ENCODE measurements at places on chromosomes 6 and 20. TPM values are rescaled to one million over a fixed set of nuclear protein-coding genes. Genes with fewer than 3 reads are reported as not detected.

DNA sequence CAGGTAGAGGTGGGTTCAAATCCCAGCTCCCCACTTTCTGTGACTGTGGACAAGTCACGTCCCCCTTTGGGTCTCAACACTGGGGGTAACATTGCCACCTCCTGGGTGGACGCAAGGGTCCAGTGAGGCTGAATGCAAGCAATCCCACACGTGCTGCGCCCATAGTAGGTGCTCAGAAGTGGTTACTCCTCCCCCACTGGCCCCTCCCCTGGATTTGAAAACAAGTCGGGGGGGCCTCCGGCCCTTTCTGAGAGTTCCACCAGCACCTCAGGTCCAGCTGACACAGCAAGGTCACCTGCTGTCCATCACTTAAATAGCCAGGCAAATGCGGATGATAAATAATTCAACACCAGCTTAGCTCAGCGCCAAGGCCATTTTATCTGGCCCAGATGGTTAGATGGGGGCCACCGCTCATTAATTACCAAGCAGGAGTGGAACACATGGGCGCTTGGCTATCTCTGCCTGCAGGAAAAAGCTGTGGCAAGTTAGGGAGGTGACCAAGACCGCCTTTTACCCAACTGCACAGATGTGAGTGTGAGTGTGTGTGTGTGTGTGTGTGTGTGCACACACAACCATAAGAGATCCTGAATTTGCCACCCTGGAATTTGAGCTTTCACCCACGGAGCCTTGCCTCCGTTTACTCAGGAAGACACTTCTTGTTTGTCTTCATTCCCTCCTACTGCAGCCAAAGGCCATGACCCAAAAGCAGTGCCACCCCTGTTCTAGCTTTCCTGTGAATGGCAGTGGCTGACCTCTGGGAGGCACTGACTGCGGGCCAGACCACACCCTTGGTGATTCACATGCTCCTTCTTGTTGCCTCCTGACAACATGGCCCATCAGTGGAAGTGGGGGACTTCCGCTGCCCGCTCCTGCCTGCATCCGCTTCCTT, 34.7 kb upstream of the KCNB1 start:
- DNase-seq: no peak

DNA sequence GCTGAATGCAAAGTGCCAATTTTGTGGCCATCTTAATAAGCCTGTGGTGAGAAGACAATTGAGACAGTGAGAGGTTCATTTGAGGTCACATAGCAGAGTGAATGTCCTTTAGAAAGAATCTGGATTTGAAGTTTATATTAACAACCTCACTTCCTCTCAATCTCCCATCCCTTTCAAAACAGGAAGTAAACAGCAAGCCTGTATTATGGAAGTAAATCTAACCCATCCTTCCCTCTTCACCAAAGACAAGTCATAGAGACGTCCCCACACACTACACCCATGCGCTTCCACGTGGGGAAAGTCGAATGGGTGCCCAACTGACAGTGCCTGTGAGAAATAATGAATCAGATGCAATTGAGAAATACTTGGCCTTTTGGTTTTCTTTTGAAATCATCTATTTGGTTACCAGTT, 28.8 kb upstream of the CCND3 start:
- peak; percentile 82 for DNase-seq

DNA sequence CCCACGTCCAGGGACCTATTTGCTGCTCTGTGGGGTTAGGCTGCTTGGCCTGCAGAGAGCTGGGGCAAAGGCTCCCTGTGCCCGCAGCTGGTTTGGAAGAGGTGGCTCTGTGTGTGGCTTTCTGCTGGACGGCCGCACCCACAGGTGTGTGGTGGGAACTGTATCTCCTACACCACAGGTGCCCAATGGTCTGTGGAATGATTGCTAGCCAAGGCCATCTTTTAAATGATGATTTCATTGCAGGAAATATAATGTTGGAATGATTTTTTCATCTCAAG, 178.4 kb downstream of the DLL1 start:
- DNase-seq: no peak

DNA sequence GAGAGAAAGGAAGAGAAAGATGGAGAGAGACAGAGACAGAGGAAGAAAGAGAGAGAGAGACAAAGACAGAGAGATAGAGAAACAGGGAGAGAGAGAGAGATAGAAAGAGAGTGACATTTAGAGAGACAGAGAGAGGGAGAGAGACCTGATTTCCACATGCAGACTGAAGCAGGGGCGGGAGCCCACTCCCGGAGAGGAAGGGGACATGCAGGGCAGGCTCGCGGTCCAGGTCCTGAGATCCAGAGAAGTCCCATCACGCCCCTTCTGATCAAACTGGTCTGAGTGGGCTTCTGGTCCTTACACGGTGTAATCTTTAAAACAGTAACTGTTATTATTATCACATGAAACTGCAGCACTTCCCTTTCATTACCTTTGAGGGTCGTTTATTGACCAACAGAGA, 62.2 kb downstream of the PHACTR3 start:
- no peak for DNase-seq

- DNase-seq: no peak
Observed at GRCh38 chr6:160221423-160221822, 37.2 kb downstream of the SLC22A2 start.

- no peak for DNase-seq
Observed at GRCh38 chr20:47315339-47316056, 41.0 kb downstream of the ZMYND8 start.

- no peak for DNase-seq
Observed at GRCh38 chr20:43936805-43937204, 22.2 kb downstream of the TOX2 start.

DNA sequence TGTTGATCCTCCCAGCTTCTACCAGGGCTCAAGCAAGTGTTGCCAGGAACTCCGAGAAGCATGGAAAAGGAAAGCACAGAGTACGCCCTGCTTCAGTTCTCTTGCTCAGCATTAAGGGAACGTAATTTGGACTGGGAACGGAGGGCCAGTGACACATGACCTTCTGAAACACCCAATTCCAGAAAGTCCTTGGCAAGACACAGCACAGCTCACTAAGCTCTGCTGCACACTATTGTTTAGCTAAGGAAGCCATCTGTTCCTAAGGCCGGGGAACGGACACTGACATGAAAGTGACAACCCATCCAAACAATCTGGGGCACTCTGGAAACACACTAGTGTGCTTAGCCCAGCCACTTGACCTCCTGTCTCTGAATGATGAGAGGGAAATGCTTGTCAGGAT, 56.9 kb upstream of the NXT1 start:
- DNase-seq: no peak

DNA sequence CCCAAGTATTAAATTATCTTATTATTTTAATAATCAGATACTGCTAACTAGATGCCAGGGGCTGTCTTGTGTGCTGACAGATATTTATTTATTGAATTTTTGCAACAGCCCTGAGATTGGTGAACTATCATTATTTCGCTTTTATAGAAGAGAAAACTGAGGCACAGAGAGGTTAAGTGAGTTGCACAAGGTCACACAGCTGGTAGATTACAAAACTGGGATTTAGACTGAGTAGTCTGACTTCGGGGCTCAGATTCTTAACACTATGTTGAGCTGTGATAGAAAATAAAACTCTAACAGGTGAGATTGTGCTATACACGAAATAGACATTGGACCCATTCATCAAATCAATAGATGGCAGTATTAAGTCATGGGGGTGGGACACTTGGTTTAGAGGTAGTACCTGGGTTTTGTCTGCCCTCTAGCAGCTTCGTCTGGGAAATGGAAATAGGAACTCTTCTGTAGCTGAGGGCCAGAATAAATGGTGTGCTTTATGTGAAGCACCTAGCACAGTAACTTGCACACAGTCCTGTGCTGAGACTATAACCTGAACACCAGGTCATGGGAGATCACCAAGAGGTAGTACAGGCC, 113.4 kb downstream of the B3GAT2 start:
- DNase-seq: no peak

DNA sequence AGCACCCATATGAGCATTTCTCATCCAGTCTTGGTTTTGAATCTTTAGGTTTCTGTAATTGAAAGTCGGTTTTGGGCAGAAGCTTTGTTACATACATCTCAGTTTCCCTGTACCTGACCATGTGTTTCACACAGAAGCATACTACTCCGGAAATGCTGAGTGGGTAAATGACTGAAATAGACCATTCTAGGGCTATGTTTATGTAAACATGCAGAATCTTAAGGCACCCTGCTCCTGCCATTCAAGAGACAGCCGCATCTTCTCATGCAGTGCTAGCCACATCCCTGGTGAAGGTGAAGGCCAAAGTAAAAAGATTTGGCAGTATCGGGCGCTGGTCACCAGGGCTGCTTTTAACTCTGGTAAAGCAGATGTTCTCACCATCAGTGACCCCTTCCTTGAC, 171.3 kb downstream of the ISM1 start:
- no peak for DNase-seq

GRCh38 chr20:62708591-62709536, at the start of gene NTSR1:
TSS of gene NTSR1 (plus strand) at chr20:62708836. CDS start at chr20:62709208, 372 bp downstream.
- no peak for DNase-seq

- DNase-seq: peak; percentile 74
Observed at GRCh38 chr20:36604952-36605398, 604 bp upstream of the RAB5IF start.

DNA sequence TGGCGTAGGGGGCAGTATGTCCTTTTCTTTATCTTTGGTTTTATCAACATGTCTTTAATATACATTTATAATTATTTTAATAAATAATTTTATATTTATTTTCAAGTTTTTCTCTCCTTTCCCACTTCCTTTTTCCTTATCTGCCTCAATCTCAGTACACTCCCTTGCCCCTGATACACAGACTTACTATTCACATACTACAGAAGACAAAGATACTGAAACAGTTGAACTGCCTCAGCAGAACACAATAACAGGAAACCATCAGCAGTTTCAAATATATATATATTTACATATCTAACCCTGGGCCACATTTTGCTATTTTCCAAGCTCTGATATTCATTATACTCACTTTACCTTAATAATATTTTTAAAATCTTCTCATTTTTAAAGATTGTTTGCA, 19.8 kb downstream of the IBTK start:
- DNase-seq: no peak

GRCh38 chr20:9177278-9177677, 108.4 kb downstream of the PLCB4 start:
- DNase-seq: no peak

DNA sequence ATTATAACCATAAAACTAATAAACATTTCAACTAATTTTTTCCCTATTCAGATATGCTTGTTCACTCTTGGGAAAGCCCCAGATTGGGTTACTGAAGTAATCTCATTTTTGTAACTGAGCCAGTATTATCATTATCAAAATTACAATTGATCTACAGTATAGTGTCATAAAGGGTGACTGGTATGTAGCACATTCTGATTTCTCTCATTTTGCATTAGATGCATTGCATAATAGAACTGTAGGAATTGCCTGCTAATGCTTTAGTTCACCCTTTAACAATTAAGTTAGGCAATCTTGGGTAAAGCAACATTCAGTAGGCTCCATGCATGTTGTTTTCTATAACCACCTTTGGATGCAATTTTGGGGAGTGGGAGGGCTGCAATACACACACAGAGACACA, 150.8 kb upstream of the FLRT3 start:
- DNase-seq: no peak

- DNase-seq: no peak
Observed at GRCh38 chr20:33320006-33320405, 37.0 kb downstream of the BPIFB1 start.

DNA sequence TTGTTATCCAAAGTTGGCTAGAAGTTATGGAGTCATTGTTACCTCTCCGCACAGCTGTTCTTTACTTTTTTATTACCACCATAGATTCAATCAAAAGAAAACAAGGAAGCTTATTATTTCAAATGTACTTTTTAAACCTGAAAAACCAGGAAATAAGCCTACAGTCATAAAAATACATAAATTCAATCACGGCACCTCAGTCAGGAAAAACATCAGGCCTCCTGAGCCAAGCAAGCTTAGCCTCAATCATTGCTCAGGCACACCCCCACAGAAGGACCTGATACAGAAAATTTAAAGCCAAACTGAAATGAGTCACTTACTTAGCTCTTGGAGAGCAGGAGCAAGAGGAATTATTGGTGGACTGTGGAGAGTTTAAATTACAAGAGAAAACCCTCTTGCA, 44.3 kb downstream of the MARCKS start:
- DNase-seq: no peak

DNA sequence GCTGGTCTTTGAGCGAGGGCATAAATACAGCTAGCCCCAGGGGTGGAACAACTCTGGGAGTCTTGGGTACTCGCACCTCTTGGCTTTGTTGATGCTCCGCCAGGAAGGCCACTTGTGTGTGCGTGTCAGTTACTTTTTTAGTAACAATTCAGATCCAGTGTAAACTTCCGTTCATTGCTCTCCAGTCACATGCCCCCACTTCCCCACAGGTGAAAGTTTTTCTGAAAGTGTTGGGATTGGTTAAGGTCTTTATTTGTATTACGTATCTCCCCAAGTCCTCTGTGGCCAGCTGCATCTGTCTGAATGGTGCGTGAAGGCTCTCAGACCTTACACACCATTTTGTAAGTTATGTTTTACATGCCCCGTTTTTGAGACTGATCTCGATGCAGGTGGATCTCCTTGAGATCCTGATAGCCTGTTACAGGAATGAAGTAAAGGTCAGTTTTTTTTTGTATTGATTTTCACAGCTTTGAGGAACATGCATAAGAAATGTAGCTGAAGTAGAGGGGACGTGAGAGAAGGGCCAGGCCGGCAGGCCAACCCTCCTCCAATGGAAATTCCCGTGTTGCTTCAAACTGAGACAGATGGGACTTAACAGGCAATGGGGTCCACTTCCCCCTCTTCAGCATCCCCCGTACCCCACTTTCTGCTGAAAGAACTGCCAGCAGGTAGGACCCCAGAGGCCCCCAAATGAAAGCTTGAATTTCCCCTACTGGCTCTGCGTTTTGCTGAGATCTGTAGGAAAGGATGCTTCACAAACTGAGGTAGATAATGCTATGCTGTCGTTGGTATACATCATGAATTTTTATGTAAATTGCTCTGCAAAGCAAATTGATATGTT, 19.2 kb downstream of the IRF4 start:
- no peak for DNase-seq

DNA sequence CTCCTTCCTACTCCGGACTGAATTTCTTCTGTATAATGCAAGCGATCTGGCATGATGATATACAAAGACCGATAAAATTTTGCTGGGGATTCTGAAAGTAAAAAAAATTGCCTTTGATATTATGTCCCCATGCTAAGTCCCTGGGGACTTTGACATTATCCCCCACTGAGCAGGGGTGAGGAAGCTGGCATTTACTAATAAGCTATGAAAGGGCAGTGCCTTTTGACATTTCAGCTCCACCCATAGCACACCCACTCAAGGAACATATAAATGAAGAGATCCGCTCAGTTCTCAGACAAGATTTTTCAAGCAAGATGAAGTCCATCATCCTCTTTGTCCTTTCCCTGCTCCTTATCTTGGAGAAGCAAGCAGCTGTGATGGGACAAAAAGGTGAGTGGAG, at the start of gene SEMG2:
SEMG2 (plus strand) TSS at position 298 of the 400 bp plus-strand sequence; CDS start at position 315, 17 bp downstream.
- no peak for DNase-seq

The ZC2HC1B gene
- total RNA-seq: not detected

The APOM gene
- 2.9 TPM for total RNA-seq

The DCBLD1 gene
- 4.5 TPM for total RNA-seq

The MAS1 gene
- total RNA-seq: not detected

The HRH3 gene
- not detected for total RNA-seq

The RIPPLY2 gene
- total RNA-seq: not detected

The SEMG1 gene
- total RNA-seq: not detected

The SYNDIG1 gene
- total RNA-seq: not detected
